ENCODE measurements at places on chromosomes 12 and 14.
A peak's percentile ranks its signal among the peaks of the same experiment; 100 is the strongest.

DNA sequence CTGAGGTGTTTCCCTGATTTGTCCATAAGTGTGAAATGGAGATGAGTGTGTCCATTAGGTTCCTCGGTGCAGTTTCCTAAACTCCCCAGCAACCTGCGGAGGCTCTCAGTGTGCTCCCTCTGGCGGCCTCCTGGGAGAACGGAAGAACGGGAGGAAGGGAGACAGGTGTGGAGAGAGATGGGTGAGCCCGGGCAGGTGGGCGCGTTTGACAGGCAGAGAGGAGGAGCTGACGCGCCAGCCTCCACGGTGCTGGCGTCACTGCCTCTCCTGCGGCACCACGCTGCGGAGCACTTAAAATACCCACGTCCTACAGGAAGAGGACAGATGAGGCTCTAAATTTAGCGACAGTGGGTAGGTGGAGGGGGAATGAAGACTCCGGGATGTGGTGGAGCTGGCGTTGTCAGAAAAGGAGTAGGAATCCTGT is 26.8 kb upstream of the PEX5 start:
- DNase-seq: peak; percentile 30

- no peak for DNase-seq
Observed at GRCh38 chr12:72472350-72472749, 200.2 kb downstream of the TRHDE start.

DNA sequence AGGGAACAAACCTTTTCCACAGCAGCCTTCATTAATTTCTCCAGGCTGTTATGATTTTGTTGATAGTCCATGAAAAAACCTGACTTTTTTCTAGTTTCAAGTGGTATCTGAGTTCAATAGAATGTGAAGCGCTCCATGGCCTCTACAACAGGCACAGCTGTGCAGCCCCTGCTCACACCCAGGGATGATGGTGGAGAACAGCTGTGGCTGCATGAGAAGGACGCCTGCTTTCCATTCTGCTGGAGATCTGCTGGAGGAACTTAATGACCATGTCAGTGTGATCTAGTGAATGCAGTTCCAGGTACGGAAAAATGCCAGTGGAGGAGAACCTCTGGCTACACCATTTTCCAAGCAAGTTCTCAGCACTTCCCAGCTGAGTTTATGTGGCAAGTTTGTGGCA is 80.6 kb downstream of the PIWIL1 start:
- DNase-seq: no peak

DNA sequence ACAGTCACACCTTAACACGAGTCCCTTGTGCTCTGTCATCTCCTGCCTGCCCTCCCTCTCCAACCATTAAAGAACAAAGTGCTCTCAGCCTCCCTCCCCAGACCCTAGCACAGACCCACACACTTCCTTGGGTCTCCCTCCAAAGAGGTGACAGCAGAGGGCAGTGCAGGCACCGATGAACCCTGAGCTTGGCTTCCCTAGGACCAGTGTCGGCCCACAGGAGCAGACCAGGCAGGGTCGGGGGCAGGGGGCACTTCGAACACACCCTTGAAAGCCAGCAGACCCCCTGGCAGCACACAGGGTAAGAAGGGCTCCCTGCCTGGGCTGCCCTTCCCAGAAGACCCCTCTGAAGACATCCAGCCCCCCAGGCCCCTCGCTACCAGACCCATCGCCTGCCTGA is 7.0 kb downstream of the CDK2AP1 start:
- DNase-seq: peak; percentile 16

DNA sequence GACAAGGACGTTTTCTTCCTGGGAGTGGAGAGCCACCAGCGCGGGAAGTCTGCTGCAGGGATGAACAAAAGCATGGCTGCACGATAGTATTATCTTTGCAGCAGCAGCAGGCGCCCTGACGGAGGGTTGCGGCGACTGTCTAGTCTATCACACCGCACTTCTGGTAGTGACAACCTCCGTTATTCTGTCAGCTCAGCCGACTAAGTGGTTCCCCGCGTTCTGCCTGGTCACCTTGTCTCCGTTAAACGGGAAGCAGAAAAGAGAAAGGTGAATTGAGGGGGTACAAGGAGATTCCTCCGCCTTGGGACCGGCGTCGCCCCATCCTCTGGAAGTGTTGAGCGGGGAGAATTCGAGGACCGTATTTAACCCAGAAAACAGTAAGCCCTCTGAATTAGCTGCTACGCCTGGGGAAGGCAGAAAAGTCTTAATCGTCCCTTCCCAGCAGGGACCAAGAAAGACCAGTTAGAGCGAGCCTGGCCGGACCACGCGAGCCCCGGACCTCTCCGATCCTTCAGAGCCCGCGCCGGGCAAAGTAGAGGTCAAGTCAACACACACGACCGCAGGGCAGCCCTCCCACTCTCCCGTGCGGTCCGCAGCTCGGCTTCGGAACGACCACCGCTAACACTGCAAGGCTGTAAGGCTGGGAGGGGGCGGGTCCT is 536 bp upstream of the DAAM1 start:
- no peak for DNase-seq

GRCh38 chr12:16323010-16323409 is 24.4 kb upstream of the MGST1 start:
- DNase-seq: peak; percentile 44

DNA sequence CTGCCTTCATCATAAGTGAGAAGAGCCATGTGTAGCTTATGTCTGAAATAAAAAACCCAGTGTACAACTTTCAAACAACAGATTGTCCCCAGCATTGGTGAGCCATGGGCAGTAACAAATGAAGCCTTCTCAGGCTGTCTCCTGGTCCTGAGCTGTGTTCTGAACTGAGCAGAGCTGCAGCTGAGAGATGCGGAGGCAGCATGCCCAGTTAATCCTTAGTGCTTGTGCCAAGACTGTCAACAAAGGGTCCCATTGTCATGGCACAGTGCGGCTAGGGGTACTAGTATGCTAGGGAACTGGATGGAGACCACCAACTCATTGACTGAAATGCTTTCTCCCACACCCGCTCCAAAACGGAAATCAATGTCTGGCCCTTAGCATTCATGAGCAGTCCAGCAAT is 154.3 kb downstream of the RMST start:
- DNase-seq: no peak

GRCh38 chr12:125208942-125209341 is 143.7 kb downstream of the AACS start:
- DNase-seq: no peak

- DNase-seq: peak; percentile 42
Observed at GRCh38 chr14:53278602-53279506, 125.7 kb upstream of the DDHD1 start.

DNA sequence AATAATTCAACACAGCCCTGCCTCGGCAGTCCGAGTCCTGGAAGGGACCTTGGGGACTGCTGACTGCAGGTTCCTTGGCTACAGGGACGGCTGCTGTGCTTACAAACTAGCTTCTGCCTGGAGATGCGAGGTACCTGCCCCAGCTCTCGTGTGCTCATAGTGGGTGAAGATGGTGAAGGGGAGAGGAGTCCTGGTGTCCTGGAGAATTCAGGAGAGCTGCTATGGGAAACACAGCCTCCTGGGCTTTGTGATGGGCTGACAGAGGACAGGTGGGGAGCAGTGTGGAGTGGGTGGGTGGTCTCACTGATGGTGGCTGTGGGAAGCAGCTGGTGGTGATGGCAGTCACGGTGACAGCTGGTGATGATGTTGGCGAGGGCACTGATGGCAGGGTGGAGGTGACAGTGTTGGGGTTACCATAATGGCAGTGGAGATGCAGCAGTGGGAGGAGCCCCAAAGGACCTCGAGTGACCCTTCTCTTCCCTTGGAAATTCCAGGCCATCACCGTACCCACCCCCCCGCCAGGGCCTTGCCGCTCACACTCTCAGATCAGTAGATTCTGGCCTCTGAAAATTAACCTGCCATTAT is 32.8 kb downstream of the HVCN1 start:
- no peak for DNase-seq

DNA sequence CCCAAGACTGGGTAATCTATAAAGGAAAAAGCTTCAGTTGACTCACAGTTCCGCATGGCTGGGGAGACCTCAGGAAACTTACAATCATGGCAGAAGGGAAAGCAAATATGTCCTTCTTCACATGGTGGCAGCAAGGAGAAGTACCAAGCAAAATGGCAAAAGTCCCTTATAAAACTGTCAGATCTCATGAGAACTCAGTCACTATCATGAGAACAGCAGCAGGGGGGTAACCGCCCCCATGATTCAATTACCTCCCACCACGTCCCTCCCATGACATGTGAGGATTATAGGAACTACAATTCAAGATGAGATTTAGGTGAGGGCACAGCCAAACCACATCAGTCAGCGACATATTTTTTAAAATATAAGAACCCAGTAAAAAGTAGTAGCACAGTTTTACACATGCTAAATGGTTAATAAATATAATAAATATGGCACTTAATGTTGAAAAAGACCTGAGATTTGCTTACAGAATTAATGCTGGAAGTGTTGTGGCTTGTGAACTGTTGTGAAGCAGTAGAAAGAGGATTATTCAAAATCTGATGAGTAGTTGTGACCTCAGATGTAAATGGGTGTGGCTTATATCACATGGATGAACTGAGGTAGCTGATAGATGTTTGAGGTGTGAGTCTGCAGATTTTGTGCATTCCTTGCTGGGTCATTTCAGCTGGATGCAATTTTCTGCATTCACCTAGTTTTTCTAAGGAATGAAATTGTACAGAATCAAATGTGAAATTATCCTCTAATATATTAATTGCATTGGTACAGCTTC is 46.9 kb upstream of the CHPT1 start:
- DNase-seq: no peak

GRCh38 chr12:82474798-82475184 is 116.5 kb downstream of the METTL25 start:
- peak; percentile 50 for DNase-seq

DNA sequence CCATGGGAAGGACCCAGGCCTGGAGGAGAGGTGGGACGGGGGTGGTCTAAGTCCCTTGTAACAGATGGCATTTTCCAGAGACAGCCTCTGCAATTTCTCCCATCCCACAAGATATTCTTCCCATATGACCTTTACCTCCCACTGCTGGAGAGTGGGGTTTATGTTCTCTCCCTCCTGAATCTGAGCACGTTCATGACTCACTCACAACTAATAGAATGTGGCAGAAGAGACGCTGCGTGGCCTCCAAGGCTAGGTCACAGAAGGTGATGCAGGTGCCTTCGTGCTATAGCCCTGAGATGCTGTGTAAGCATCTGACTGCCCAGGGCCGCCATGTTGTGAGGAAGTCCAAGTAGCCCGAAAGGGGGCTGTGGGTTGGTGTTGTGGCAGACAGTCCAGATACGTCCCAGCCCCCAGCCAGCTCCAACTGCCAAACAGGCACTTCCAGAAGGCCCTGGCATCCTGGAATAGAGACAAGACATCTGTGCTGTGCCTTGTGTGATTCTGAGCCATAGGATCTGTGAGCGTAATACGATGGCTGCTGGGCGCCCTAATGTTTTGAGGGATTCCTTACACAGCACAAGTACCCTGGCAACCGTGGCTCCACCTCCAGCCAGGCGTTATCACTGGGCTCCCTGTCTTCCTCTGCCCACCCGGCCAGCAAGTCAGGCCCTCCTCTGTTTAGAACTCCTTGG is 56.1 kb upstream of the NCOR2 start:
- no peak for DNase-seq

GRCh38 chr12:11894890-11895289 is 175.8 kb upstream of the BCL2L14 start:
- DNase-seq: no peak

DNA sequence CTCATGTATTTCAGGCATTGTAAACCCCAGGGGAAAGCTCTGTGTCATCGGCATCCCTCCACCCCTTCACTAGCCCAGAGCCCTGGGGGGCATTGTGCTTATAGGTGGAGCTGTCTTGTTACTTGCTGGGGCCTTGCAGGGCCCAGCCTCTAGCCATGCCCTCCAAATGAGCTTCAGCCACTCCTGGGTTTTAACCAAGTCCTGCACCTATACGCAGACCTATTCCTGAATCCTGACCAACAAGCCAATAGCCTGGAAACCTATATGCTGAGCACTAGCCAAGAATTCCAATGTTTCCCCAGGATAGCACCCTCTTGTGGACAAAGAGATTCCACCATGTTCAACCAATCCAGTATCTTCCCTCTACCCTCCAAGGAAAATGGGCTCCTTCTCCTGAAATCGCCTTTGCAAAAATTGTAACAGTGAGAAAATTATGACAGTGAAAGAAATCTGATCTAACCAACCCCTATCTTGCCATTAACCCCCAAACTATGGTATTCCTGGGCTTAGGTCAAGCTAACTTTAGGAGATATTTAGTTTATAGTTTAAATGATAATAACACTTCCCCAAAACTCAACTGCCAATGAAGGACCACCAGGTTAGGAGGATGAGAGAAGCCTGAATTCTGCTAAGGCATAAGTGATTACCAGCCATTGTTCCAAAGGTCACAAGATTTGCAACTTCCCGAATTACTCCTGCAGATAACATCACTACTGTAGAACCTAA is 55.5 kb downstream of the TTC7B start:
- DNase-seq: peak; percentile 44

DNA sequence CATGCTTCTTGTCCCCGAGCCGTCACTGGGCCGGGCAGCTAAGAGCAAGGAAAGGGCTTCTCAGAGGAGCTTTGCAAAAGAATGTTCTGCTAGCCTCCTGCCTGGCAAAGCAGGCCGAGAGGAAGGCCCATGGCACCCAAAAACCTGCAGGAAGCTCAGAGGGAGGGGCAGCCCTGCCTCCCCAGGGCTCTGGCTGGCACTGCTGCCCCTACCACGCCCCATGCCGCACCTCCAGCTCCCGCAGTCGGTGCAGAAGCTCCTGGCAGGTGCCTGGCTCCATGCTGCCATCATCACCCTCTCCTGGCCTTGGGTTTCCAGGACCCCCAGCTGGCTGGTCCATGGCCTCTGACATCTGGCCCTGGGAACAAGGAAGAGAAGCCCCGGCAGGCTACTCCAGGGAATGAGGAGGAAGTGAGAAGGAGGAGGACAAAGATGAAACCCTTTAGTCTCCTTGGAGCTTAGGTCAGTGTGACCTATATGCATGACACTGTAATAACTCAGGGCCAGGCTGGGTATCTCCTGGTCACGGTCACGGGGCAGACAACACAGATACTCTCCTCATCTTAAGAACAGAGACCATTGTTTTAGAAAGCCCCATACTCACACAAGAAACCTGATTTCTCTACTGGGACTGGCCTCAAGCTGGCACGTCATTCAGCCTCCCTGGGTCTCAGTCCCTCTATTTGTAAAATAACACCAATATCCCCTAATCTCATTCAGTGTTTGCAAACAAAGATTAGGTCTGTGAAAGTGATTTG is 24.3 kb downstream of the NCKAP5L start:
- DNase-seq: no peak

DNA sequence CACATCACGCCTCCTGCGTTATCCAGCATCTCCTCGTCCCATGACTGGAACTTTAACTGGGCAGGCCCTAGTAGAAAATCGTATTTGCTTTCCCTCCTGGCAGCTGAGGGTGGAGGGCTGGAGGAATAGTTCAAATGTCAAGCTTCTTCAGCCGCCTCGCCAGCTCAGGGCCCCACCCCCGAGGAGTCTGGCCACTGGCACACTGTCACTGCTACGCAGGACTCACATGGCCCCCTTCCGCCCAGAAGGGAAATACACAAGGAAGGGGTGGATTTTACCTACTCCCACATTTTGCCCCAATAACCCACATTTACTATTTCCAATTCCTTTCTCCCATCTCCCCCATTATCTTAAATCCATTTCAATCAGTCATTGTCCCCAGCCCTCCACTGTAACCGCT is 8.6 kb downstream of the SLC6A13 start:
- DNase-seq: no peak

- DNase-seq: no peak
Observed at GRCh38 chr12:64147875-64148274, 74.2 kb downstream of the KICS2 start.

GRCh38 chr12:55626154-55626553 is 10.5 kb upstream of the OR10P1 start:
- DNase-seq: no peak
